ENCODE measurements at places on chromosomes 4 and X. TPM values are rescaled to one million over a fixed set of nuclear protein-coding genes. Genes with fewer than 3 reads are reported as not detected.

GLRA2 gene
- total RNA-seq, result 0.12 TPM

TLR6 gene
- 1.5 TPM for total RNA-seq

FAT4 gene
- total RNA-seq, result 90.4 TPM

NAP1L3 gene
- total RNA-seq, result 6.4 TPM

CFAP97 gene
- total RNA-seq, result 28.8 TPM

DCLK2 gene
- 19.7 TPM for total RNA-seq

AFP gene
- 34.0 TPM for total RNA-seq

MAGEA12 gene
- total RNA-seq, result not detected

SLC30A9 gene
- total RNA-seq, result 73.1 TPM

CFP gene
- 6.4 TPM for total RNA-seq

SPATA4 gene
- total RNA-seq, result 0.88 TPM

IBSP gene
- not detected for total RNA-seq

IQCM gene
- not detected for total RNA-seq

NLGN3 gene
- total RNA-seq, result 2.2 TPM

CCKAR gene
- total RNA-seq, result 0.12 TPM

CFI gene
- 97.7 TPM for total RNA-seq

PCSK1N gene
- total RNA-seq, result 38.5 TPM

IL13RA2 gene
- total RNA-seq, result 0.58 TPM

CYSLTR1 gene
- total RNA-seq, result 3.0 TPM

PKD2 gene
- 55.6 TPM for total RNA-seq

MAGEE2 gene
- total RNA-seq, result 0.47 TPM

MAGEC3 gene
- not detected for total RNA-seq

ALB gene
- total RNA-seq, result 12.1 TPM

IL21 gene
- not detected for total RNA-seq

CENPI gene
- 8.9 TPM for total RNA-seq

TAF7L gene
- 0.18 TPM for total RNA-seq

SFRP2 gene
- total RNA-seq, result 12.3 TPM

SPANXB1 gene
- total RNA-seq, result not detected

FAM9B gene
- total RNA-seq, result 0.12 TPM

CENPVL1 gene
- 0.18 TPM for total RNA-seq

PHEX gene
- 0.18 TPM for total RNA-seq

FGF16 gene
- 0.12 TPM for total RNA-seq

PDZD4 gene
- 10.6 TPM for total RNA-seq

HSFX2 gene
- 1.2 TPM for total RNA-seq

GNRHR gene
- total RNA-seq, result not detected

ATXN3L gene
- not detected for total RNA-seq

SLC6A14 gene
- total RNA-seq, result not detected
